ENCODE measurements at places on chromosomes 7 and 10.

GRCh38 chr7:146206270-146206669 lies 89.7 kb downstream of the CNTNAP2 start:
- no peak for DNase-seq

GRCh38 chr7:129189661-129190310 lies 1.4 kb downstream of the SMO start:
- no peak for DNase-seq

DNA sequence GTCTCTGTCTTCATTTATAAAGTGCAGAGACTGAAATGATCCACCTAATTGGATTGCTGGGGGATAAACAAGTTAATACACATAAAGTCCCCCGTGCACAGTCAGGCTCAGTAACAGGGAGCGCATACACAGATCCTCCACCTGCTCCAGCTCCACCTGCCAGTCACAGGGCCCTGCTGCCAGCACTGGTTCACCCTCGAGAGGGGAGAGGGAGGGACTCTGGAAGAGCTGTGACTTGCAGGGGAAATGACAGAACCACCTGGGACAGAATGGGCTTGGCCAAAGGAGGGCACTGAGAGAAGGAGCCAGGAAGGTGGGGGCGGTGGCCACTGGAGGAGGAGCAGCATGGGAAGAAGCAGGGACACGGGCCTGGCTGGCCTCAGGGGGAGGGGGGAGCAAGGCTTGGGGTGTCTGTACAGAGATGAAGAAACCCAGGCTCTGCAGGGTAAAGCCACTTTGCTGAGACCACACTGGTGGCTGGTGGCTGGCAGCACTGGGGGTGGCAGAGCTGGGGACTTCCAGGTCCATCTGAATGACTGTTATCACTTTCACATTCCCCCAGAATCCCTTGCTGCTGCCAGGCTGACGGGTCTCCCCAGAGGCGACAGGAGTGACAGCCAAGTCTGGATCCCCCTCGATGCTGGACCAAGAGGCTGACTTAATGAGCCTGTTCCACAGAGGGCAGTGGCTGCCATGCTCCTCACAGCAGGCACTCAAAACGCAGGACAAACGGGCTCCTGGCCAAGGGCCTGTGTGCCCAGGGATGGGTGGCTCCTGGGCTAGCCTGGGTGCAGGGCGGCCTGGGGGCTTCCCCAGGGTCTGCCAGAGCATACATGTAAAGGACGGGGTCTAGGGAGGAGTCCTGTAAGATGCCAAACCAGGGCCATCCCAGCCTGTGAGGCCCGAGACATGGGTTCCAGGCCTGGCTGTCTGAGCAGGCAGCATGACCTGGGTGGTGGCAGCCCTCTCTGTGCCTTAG lies 151.1 kb downstream of the SH3PXD2A start:
- DNase-seq: no peak

DNA sequence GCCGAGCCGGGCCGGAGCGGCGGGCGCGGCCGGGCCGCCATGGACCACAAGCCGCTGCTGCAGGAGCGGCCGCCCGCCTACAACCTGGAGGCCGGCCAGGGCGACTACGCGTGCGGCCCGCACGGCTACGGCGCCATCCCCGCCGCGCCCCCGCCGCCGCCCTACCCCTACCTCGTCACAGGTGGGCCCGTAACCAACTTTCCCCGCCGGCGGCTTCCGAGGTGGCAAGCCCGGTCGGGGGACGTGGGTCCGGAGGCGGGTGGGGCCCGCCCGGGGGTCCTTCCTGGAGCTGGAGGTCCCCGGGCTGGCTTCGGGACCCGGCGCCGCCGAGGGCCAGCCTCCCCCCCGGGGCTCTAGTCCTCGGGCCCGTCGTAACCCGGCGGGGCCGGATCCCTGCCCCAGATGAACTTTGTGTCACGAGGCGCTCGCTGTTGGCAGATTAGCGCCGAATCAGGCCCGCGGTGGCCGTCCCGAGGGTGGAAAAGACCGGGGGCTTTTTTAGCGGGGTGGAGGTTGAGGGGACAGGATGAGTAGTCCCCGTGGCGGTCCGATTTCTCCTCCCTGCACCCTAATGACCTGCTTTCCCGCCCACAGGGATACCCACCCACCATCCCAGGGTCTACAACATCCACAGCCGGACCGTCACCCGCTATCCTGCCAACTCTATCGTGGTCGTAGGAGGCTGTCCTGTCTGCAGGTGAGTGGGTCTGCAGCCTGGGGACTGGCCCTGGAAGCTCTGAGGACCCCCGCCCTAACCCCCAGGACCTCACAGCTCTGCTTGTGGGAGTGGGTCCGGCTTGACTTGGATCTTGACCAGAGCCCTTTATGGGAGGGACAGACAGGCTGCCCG lies 496 bp downstream of the BRI3 start:
- no peak for DNase-seq

- DNase-seq: no peak
Measured at GRCh38 chr10:69934768-69935167, 117.9 kb upstream of the MACROH2A2 start.
